ENCODE measurements at places on chromosomes 1 and 21. TPM values are rescaled to one million over a fixed set of nuclear protein-coding genes. Genes with fewer than 3 reads are reported as not detected.

- no peak overlapping the region for H3K27ac ChIP-seq
- H3K4me3 ChIP-seq: no peak overlapping the region
- H3K36me3 ChIP-seq: no peaks in the 10 kb centered on the region
- H3K4me1 ChIP-seq: no peaks in the 10 kb centered on the region
- no peaks in the 10 kb centered on the region for H3K27me3 ChIP-seq
- DNase-seq: no peak
Measured at GRCh38 chr1:83554174-83554573, 444.8 kb downstream of the TTLL7 start.

DNA sequence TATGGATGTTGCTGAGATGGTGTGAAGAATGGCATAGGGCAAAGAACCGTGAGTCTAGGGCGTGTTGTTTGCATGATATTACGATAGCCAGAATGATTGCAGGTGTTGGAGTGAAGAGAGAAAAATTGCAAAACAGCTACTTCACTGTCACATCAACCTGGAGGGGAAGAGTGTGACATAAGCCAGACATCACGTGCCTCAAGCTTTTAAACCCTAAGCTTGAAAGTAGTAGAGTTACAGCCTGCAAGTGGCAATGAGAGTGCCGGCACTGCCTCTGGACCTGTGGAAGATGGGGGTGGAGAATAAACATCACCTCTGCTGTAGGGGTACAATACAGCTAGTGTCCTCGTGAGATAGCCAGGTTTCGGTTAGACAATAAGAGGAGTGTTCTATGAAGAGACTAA is 11.1 kb downstream of the EEIG2 start:
- H3K4me3 ChIP-seq: no peak overlapping the region
- H3K4me1 ChIP-seq: peaks cover 18% of the 10 kb centered on the region
- H3K36me3 ChIP-seq: peaks cover 14% of the 10 kb centered on the region
- no peaks in the 10 kb centered on the region for H3K27me3 ChIP-seq
- H3K27ac ChIP-seq: no peak overlapping the region
- DNase-seq: no peak

DNA sequence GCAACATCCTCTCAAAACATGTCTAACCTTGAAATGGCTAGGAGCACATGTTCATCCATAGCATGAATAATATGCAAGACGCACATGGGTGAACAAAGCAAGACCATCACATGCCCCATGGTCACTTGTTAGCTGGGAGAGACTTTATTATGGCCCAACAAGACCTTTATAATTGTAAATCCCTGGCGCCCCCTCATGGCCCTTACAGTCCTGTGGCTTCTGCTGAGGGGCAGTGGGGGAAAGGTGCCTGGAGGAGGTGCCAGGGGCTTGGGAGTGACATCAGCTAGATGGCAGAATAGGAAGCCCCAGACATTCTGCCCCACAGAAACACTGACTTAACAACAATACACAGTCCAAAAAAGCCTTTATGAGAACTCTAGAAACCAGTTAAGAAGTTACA is 51.7 kb downstream of the CSMD2 start:
- no peaks in the 10 kb centered on the region for H3K36me3 ChIP-seq
- H3K27ac ChIP-seq: no peak overlapping the region
- no peaks in the 10 kb centered on the region for H3K27me3 ChIP-seq
- DNase-seq: no peak

DNA sequence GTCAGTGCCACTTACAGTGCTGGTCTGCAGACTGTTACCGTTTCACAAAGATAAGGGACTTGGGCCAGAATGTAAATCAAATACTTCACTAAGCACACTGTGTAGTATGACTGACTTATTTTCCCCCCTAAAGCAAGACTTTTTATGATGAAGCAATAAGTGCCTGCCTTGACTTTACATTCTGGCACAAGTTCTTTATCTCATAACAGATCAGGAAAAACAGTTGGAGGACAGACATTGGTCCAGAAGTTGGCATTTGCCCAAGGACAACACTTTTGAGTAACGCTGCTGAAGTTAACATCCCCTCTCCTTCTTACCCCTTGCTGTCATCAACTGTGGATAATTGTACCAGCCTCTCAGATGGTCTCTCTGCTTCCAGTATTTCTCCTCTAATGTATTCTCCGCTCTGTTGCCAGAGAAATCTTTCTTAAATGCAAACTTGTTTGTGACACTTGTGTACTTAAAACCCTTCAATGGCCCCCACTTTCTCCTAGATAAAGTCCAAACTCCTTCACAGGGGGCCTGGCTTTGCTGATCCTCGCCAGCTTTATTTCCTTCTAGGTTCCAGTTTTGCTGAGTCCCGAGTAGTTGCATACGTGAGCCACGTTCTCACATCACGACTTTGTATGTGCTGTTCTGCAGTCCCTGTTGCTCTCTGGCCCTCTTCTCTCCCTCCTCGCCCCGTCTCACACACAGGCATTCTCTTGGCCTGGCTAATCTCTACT is 45.7 kb downstream of the S1PR1 start:
- no peak overlapping the region for H3K27ac ChIP-seq
- no peak overlapping the region for H3K4me3 ChIP-seq
- H3K36me3 ChIP-seq: peaks cover 3% of the 10 kb centered on the region
- H3K27me3 ChIP-seq: no peaks in the 10 kb centered on the region
- peaks cover 78% of the 10 kb centered on the region for H3K4me1 ChIP-seq
- no peak for DNase-seq

DNA sequence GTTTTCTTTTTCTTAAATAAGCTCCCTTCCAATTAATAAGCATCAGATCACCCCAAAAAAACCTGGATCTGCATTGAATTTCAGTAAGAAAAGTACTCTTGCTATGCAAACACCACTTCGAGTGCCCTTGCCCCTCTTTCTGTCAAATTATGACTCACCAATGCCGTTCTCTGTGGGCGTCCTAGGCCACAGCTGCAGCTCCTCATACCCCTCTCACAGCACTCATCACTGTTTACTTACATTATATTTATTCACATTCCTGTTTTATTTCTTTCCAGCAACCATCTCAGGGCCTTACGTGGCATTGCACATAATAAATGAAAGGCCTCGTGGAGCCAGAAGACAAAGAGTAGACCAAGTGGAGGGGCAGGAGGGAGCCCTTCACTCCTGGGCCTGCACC is 99.1 kb upstream of the CTTNBP2NL start:
- H3K4me1 ChIP-seq: no peaks in the 10 kb centered on the region
- no peak for DNase-seq
- no peak overlapping the region for H3K27ac ChIP-seq
- no peak overlapping the region for H3K4me3 ChIP-seq
- H3K27me3 ChIP-seq: peaks cover 11% of the 10 kb centered on the region

Gene TACSTD2
- 0.07 TPM for total RNA-seq

Gene SLC44A3
- total RNA-seq: not detected

Gene RSRP1
- total RNA-seq: 144 TPM

Gene KDF1
- total RNA-seq: not detected

All from activated T-helper 2 cell treated with anti-CD3 and anti-CD28 coated beads, Interferon-gamma antibody, Interleukin-2, Interleukin-4, amounts not matched to agents 10 μg/mL and 5 μg/mL and 100 μg/mL, durations not matched to agents 14 hours and 24 hours and 36 hours (primary cell).